Ascending aorta (tissue), 2 donors: ENCODE measurements at places on chromosomes 6 and 20. TPM values are rescaled to one million over a fixed set of nuclear protein-coding genes. Genes with fewer than 3 reads are reported as not detected.

DNA sequence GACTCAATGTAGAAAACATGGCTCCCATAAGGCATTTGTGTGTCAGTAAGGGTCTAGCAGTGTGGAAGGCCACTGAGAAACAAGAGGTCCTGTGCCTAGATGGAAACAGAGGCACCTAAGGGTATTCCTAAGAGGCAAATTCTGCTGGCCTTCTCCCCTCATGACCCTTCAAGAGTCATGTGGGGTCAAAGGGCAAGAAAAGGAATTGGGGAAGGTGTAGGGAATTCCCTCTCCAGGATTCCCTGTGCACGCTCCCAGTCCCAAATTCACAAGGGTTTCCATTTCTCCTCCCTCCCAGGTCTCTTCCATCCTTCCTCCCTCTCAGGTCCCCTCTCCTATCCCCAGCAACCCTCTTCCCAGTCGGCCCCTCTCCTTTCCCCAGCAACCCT lies 568 bp downstream of the AGPAT1 start:
- DNase-seq = no peak
- H3K27ac ChIP-seq = peak overlapping the region; percentile 92
- peaks cover 9% of the 10 kb centered on the region for H3K4me1 ChIP-seq
- H3K27me3 ChIP-seq = no peaks in the 10 kb centered on the region

- no peaks in the 10 kb centered on the region for H3K36me3 ChIP-seq
- no peaks in the 10 kb centered on the region for H3K4me1 ChIP-seq
- H3K27ac ChIP-seq = no peak overlapping the region
- H3K4me3 ChIP-seq = no peak overlapping the region
- no peak for DNase-seq
These were observed 214.0 kb downstream of the CLIC5 start for GRCh38 chr6:45801471-45802289.

GRCh38 chr20:1835186-1836035 lies 59.8 kb upstream of the SIRPA start:
- H3K27me3 ChIP-seq = no peaks in the 10 kb centered on the region
- DNase-seq = no peak
- no peaks in the 10 kb centered on the region for H3K36me3 ChIP-seq
- H3K4me3 ChIP-seq = no peak overlapping the region

BACH2 gene
- total RNA-seq = 7.7 TPM

DNA sequence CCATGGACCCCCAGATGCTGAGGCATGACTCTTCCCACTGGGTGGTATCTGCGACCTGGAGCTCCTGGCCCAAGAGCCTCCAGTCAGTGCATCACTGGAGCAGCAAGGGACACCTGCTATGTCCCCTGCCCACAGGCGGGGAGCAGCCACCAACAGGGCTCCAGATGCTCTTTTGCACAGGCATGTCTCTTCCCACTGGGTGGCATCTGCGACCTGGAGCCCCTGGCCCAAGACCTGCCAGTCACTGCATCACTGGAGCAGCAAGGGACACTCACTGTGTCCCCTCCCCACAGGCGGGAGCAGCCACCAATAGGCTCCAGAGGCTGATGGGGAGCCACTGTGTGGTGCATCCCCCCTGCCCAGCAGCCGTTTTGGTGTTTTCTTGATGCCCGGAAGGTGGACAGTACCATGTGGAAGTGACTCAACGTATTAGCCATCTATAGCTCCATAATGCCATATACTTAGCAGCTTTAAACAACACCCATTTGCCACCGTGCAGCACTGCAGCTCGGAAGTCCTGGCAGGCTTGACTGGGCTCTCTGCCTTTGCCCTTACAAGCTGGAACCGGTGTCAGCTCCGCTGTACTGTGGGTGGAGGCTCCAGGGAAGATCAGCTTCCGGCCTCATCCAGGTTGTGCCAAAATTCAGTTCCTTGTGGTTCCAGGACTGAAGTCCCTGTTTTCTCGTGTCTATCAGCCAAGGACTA lies 124.9 kb upstream of the CST7 start:
- no peaks in the 10 kb centered on the region for H3K4me1 ChIP-seq
- H3K4me3 ChIP-seq = no peak overlapping the region

CCN6 gene
- not detected for total RNA-seq

TRIM31 gene
- total RNA-seq = not detected

PSMB8 gene
- 18.4 TPM for total RNA-seq

DNA sequence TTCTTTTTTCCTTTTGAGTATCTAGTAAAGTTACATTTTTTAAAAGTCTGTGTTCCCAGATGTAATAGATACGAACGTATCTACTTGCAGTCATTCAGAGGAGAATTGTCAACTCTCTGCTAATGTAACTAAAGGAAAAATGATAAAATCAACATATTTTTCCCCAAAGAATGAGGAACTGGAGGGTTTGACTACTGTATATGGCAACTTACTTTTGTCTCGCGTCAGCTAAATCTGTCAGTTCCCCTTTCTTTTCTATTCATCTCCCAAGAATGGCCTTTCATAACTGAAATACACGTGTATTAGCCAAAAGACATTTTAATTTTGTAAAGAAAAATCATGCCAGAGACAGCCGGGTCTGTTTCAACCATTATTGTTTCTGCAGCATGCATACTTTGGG lies 5.4 kb downstream of the EYA2 start:
- H3K27ac ChIP-seq = no peak overlapping the region
- H3K4me1 ChIP-seq = no peaks in the 10 kb centered on the region
- H3K36me3 ChIP-seq = no peaks in the 10 kb centered on the region
- no peak for DNase-seq
- no peak overlapping the region for H3K4me3 ChIP-seq
- H3K27me3 ChIP-seq = no peaks in the 10 kb centered on the region

KHDC1L gene
- not detected for total RNA-seq

PNPLA1 gene
- total RNA-seq = not detected

MYO6 gene
- total RNA-seq = 3.7 TPM

NCR2 gene
- total RNA-seq = not detected

C6orf132 gene
- 1.3 TPM for total RNA-seq

- no peaks in the 10 kb centered on the region for H3K4me1 ChIP-seq
- H3K27ac ChIP-seq = no peak overlapping the region
- no peaks in the 10 kb centered on the region for H3K27me3 ChIP-seq
- DNase-seq = no peak
- H3K36me3 ChIP-seq = no peaks in the 10 kb centered on the region
These were observed 149.2 kb downstream of the RNASET2 start for GRCh38 chr6:166806962-166807757.

DNA sequence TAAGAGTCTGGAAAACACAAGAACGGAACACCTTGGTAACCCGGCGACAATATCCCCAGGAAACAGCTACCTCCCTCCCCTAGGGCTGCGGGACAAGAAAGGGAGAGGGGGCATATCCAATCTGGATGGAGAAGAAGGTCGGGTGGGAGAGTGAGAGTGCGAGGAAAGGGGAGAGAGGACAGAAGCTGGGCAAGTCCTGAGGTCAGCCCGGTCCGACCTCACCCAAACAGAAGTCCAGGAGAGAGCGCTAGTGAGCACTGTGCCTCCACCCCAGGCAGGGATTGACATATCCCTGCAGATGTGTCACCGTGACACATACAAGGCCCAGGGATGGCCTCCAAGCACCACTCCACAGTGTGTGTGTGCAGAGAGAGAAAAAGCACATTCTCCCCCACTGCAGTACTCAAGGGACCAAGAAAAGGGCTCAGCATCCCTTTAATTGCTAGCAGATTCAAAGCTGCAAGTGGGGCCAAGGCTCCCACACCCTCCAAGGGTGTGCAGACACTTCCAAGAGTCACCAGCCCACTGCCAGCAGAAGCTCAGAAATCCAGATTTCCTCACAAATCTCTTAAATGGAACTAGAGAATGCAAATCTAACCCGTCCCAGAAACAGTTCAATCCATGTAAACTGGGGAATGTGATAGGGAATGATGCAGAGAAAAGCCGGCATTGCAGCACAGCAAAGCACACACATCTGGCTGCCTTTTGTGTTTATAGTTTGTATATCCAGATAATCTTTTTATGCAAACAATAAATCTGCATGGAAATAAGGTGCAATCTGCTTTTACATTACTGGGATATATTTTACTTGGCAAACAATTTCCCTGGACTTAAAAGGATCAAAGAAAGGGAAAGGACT lies 3.1 kb downstream of the PXDC1 start:
- peak overlapping the region; percentile 100 for H3K27ac ChIP-seq
- H3K36me3 ChIP-seq = peaks cover 7% of the 10 kb centered on the region
- H3K4me3 ChIP-seq = peak overlapping the region; percentile 81
- DNase-seq = peak; percentile 91
- peaks cover 16% of the 10 kb centered on the region for H3K4me1 ChIP-seq

DNA sequence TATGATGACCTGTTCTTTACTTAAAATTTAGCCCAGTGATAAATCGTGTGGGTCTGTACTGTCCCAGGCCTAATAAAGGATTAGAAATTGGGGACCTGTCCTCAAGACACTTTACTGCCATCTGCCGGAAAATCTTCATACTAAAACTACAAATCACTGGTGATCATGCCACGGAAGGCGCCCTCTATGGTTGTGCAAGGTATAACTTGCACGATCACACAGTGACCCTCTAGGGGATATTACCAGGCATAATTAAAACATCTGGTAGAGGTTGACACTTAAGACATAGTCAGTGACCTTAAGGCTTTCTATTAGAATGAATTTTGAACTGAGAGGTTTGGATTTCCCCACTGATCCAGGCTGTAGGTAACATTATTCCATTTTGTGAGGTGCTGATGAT lies 172.6 kb downstream of the BMP2 start:
- no peaks in the 10 kb centered on the region for H3K36me3 ChIP-seq
- no peak for DNase-seq
- no peaks in the 10 kb centered on the region for H3K27me3 ChIP-seq
- no peak overlapping the region for H3K27ac ChIP-seq
- H3K4me3 ChIP-seq = no peak overlapping the region

- no peak overlapping the region for H3K4me3 ChIP-seq
- H3K36me3 ChIP-seq = no peaks in the 10 kb centered on the region
- DNase-seq = no peak
- peak overlapping the region; percentile 51 for H3K27ac ChIP-seq
- peaks cover 24% of the 10 kb centered on the region for H3K4me1 ChIP-seq
- H3K27me3 ChIP-seq = no peaks in the 10 kb centered on the region
These were observed 36.8 kb downstream of the PREX1 start for GRCh38 chr20:48791014-48791413.

GRCh38 chr6:97411610-97412009 lies 128.6 kb upstream of the MMS22L start:
- H3K27me3 ChIP-seq = no peaks in the 10 kb centered on the region
- no peak overlapping the region for H3K4me3 ChIP-seq
- no peak for DNase-seq
- H3K27ac ChIP-seq = no peak overlapping the region
- no peaks in the 10 kb centered on the region for H3K4me1 ChIP-seq

- H3K27me3 ChIP-seq = no peaks in the 10 kb centered on the region
- no peaks in the 10 kb centered on the region for H3K36me3 ChIP-seq
- no peak overlapping the region for H3K4me3 ChIP-seq
- no peaks in the 10 kb centered on the region for H3K4me1 ChIP-seq
- H3K27ac ChIP-seq = no peak overlapping the region
These were observed 577.8 kb downstream of the PKHD1 start for GRCh38 chr6:51509597-51509996.

PTCRA gene
- total RNA-seq = not detected
